ENCODE measurements at places on chromosomes 12 and 14.

- DNase-seq = no peak
These were observed 21.5 kb upstream of the GNS start for GRCh38 chr12:64780531-64781279.

GRCh38 chr14:101192661-101193000 lies 289.1 kb upstream of the RTL1 start:
- DNase-seq = no peak

DNA sequence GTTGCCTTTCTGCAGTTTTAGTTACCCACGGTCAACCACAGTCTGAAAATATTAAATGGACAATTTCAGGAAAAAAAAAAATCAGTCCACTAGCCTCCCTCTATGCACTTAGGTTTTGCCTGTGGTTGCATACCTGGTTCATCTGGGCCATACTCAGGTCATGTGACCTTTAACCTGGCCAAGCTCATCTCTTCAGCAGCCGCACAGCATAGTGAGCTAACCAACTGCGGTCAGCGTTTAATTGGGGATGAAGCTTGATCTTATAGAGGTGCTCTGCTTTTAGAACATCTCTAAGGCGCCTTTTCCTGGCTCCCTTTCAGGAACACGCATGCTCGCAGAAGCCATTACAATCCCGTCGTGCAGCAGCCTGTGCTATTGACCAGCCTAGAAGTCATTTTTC lies 177.2 kb upstream of the HMGA2 start:
- DNase-seq = no peak

DNA sequence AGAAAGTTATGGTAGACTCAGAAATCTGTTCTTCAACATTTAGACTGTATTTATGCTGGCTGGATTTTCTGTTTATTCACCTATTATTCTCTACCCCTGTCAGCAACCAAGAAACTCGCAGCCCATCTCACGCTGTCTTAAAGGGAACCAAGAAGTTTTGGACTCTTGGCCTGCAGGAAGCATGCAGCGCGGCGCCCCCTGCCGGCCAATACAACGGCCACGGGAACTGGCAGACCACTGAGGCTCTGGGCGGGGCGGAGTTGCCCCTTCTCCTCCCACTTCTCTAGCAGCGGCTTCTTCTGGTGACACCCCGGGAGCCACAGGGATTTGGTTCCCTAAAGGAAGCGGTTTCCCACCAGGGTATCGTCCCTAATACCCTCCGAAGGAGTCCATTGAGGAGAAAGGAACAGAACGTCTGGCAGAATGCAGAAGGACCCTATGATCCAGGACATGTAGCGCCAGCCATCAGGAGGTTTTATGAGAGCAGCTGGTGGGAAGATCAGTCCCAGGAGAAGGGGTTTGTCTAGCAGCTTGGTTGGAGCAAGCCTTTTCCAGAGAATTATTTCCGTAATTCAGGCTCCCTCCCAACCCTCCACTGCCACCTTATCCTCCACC lies 21.0 kb upstream of the RNASE2 start:
- DNase-seq = no peak

- no peak for DNase-seq
These were observed 5.0 kb downstream of the REM2 start for GRCh38 chr14:22887990-22888378.

DNA sequence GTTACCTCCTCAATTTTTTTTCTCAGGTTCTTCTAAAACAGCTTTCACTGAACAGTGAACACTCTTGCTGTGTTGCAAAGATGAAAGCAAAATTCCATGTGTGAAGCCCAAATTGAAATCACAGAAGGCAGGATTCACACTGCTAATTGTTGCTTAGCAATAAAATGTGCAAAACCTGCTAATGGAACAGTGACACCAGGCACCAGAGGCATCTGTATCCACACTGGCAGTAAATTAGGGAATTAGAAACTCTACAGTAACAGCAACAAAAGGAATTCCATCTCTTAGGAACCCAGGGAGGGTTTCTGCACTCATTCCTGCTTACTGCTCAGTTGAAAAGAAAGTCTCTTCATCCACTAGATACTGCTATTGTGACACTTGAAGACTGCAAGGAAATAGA lies 202.3 kb downstream of the GXYLT1 start:
- DNase-seq = no peak

DNA sequence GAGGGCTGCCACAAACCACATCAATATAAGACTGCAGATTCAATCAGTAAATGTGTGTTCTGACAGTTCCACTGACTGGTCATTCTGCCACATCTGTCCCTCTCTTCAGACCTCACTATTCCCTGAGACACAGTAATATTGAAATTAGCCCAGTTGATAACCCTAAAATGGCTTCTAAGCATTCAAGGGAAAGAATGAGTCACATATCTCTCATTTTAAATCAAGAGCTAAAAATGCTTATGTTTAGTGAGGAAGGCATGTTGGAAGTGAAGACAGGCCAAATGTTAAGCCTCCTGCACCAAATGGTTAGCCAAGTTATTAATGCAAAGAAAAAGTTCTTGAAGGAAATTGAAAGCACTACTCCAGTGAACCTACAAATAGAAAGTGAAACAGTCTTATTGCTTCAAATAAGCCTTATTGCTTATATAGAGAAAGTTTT lies 24.5 kb upstream of the KIF21A start:
- DNase-seq = no peak

DNA sequence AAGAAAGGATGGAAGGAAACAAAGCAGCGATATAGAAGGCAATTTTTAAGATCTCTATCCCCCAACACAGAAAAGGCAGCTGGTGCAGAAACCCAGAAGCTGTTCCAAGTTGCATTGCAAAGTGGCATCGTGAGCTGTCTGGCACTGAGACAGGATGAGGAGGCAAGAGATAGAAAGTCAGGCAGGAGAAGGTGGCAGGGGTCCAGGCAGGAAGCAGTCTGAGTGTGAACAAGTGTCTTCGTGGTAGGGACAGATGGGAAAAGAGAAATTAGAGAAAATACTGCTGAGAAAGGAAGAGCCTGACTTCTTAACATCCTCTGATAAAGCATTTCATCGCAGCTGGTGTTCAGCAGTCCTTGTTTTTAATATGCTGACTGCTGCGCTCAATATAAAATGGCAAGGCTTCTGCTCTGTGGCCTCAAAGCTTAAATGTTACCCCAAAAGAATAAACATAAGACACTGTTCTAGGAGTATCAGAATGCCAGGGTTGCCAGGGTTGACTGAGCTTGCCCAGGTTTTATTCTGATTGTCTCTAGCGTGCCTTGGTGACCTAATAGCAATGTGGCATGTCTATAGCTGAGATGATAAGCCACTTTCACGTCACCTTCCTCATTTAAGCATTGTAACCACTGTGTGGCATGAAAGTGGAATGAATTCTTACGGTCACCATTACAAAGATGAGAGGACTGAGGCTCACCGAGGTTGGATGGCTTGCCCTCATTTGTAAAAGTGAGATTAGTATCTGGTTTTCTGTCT lies 397.6 kb downstream of the NUAK1 start:
- DNase-seq = no peak

DNA sequence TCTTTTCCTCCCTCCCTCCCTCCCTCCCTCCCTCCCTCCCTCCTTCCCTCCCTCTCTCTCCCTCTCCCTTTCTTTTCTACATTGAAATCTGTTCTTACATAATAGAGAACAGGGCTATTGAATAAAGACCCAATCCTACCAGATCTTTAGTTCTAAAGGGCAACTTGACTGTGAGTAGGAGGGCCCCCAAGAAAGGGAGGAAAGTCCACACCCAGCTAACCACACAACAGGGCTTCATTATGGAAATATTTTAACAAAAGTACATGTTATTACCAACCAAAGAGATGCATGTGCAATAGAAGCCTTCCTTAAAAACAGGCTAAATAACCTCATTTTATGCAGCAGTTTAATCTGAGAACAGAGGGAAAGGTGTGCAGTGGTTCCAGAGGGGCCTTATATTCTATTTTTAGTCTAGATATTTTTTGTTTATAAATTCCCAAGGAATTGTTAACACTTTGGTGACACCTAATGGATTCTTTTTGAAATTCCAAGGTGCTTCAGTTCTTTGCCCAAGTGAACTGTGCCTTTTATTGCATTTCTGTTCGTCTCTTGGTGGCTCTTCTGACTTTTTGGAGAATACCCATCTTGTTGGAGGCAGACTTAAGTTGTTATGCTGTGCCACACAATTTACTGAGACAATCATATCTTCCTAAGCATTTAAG lies 63.0 kb downstream of the GNS start:
- DNase-seq = no peak

DNA sequence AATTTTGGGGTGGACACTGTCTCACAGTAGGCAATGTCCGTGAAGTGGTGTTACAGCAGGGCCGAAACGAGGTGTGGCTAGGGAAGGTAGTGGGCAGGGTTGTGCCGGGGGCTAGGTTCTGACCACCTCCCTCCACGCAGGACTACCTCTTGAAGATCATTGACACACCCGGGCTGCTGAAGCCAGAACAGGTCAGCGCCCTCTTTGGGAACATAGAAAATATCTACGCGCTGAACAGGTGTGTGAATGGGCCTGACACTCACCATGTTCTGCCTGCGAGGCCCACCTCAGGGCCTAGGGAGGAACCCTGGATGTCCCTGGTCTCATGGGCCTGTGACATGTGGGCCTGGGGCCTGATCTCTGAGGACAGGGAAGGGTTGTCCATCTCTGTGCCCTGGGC lies 24.6 kb downstream of the PLEKHG3 start:
- DNase-seq = no peak

DNA sequence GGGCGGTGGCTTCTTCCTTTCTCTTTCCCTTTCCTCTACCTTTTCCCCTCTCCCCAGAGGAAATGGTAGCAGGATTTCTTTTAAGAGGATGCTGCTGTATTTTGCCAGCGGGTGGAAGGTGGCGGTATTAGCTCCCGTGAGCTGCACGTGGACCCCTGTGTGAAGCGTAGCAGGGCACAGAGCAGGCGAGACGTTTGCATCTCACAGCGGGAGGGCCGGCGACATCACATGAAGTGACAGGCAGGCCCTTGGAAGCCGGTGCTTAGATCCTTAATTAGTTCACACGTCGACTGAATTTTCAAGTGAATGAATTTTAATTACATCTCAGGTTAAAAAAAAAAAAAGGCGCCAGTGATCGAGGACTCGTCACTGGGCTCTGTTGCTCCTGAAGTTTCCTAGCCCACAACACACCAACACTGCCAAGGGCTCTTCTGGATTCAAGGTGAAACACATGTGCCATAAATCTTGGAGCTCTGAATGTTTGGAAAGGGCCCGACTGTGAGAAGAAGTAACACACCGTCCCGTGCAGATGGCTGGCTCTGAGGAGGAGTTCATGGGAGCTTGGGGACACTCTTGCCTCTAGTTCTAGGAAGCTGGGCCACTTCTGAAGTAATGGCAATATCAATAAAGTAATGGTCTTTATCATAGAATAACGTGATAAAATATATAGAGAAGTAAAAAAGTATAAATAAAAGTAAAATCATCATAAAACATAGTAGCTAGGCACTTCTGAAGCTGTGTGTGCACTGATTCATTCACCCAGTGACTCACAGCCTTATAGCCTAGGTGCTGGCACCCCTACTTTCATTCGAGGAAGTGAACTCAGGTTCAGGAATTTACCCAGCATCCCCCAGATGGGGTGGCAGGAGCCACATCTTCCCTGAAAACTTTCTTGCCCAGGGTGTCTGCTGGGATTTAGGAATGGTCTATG lies 75.3 kb downstream of the AACS start:
- no peak for DNase-seq

DNA sequence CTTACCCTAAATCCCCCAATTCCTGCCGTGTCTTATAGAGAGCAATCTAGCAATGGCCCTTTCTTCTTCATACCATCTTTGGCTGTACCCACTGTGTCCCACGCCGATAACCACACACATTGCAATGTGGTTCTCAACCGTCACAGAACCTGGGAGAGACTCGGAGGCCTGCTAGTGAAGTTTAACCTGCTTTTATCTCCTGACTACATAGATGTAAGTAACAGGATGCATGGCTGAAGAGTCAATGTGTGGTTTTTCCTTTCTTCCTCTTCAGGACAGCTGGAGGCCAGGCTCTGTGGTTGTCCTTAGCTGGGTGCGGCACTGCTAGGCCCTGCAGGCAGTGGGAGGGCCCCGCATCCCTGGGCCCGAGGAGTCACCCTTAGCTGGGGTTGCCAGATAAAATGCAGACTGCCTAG lies 51.3 kb downstream of the ZNF664 start:
- no peak for DNase-seq

DNA sequence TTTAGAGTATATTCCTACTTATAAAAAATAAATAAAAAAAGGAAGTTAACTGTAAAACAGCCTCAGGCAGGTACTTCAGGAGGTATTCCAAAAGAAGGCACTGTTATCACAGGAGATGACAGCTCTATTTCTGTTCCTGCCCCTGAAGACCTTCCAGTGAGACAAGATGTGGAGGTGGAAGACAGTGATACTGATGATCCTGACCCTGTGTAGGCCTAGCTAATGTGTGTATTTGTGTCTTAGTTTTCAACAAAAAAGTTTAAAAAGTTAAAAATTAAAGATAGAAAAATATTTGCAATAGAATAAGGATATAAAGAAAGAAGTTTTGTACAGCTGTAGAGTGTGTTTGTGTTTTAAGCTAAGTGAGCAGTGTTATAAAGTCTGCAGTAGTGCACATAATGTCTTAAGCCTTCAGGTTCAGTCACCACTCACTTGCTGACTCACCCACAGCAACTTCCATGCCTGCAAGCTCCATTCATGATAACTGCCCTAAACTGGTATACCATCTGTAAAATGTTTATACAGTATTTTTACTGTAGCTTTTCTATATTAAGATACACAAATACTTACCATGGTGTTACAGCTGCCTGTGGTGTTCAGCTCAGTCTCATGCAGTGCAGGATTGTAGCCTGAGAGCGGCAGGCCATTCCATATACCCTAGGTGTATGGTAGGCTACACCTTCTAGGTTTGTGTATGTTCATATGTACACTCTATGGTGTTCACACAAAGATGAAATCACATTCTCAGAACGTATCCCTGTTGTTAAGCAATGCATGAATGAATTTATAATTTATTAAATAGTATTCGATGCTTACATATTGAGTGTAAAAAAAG lies 121.1 kb downstream of the ANO6 start:
- no peak for DNase-seq

DNA sequence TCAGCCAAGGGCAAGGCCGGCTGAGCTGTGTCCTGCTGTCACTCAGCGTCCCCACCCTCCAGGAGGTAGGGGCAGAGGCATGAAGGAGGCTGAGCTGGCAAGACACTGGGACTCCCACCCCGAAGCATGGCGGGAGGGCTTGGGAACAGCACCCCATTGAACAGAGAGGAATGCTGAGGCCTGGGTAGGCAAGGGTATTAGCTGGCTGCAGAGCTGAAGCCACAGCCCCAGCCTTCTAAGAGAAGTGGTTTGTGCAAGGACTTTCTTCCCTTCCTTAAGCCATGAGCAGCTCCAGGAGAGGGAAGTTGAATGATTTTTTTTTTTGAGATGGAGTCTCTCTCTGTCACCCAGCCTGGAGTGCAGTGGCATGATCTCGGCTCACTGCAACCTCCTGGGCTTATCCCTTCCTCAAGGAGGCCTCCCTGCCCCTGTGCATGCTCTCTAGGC lies 6.6 kb upstream of the CFAP73 start:
- DNase-seq = no peak

Data from stimulated activated CD8-positive, alpha-beta memory T cell treated with anti-CD3 and anti-CD28 coated beads, Interleukin-4, amount 100 ng/mL, for 4 hours (primary cell).